ENCODE measurements at places on chromosomes 7 and 10.

DNA sequence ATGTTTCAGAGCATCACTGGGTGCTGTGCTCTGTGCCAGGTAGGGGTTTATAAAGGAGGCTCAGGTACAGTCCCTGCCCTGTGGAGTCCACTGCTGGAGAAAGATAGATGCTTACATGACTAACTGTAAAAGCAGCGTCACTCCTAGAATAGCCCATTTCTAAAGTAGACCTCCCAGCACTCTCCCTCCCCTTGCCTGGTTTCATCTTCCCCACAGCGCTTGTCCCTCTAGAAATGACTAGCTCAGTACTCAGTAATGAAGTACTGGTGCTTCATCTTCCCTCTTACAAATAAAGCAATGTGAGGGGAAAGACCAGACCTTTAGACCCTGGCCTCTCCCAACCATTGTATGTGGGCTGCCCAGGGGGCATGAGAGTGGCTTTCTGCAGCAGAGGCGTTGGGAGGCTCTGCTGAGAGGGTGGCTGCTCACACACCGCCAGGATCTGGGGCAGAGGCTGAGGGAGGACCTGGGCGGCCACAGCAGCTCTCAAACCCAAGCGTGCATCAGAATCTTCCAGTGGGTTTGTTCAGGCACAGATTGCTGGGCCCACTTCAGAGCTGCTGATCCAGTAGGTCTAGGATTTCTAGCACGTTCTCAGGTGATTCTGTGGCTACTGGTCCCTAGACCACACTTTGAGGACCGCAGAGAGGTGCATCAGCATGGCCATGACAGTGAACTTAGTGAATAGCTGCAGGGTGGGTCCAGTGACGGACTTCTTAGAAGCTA, 110.3 kb upstream of the ANLN start:
- DNase-seq = no peak

GRCh38 chr10:10780746-10781145, 236.9 kb upstream of the CELF2 start:
- DNase-seq = no peak

GRCh38 chr7:37782166-37782565, 66.2 kb upstream of the NME8 start:
- DNase-seq = no peak

GRCh38 chr10:5196702-5197113, at the start of gene AKR1C4:
Gene AKR1C4 (plus strand): TSS chr10:5196837. CDS start chr10:5196868, 31 bp downstream.
- DNase-seq = no peak

GRCh38 chr10:126479280-126479895, 91.1 kb upstream of the ADAM12 start:
- no peak for DNase-seq
